Omental fat pad (tissue), 4 donors: ENCODE measurements at places on chromosomes 3 and 15. TPM values are rescaled to one million over a fixed set of nuclear protein-coding genes. Genes with fewer than 3 reads are reported as not detected.

GRCh38 chr15:80180468-80180867 is 27.7 kb downstream of the FAH start:
- DNase-seq = no peak

DNA sequence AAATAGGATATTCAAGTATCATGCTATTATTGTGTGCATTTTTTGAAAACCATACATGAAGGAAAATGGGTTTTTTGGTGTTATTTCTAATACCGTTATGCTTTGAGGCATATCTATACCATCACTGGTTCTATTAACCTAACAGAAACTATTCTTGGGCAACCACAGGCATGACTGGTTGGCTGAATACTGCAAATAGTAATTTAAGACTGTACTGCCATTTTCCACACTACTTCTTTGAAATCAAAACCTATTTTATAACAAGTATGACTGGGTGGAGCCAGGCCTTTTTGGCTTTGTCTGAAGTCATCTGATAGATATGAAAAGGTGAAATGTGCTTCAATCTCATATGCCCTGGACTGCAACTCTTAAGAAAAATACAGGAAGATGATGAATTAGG is 115.1 kb downstream of the ULK4 start:
- no peak for DNase-seq

GRCh38 chr3:53845103-53845880 is 927 bp downstream of the CHDH start:
- no peak for DNase-seq

DNA sequence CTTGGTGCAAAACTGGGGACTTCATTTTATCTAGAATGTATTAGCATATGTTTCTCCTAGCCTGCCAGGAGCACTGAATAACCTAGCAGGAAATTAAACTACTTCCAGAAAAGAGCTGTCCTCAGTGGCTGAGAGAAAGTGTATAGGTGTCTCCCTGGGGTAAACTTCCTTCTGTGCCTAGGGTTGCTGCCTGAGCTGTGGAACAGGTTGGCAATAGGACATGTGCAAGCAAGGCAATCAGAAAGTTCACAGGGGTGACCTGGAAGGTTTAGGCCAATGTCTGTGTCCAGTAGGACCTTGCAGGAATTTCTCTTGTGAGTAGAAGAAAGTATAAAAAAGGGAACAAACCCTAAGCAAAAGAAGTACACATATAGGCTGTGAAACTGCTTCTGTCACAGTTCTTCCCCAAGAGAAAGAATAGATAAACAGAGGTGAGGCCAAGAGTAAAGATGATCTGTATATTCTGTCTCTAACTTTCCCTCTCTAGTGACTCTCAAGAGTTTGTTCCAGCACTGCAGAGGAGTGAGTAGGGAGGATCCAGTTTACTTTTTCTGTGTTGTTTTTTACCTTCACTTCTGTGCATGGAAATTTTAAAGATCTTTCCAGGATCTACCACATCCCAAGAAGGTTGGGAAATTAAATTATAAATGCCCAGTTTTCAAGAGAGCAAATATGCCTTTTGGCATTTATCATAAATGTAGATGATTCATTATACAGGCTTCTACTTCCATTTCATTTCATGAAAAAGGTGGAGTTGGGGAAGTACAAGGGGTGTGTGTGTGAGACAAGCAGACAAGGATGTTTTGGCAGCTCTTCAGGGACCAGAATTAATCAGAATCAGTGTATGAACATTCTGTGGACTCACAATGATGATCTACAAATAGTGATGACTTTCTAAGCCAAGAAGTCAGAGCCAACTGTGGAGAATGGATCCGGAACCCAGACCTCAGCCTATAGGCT is 155.2 kb downstream of the RBPMS2 start:
- DNase-seq = no peak

IQCF6 gene
- not detected for total RNA-seq

FOXL2NB gene
- not detected for total RNA-seq

TEX9 gene
- total RNA-seq = 1.9 TPM

- DNase-seq = no peak
Measured at GRCh38 chr15:41891226-41891625, 2.6 kb downstream of the SPTBN5 start.

HEG1 gene
- total RNA-seq = 102 TPM

MKRN3 gene
- not detected for total RNA-seq

GRCh38 chr3:115652738-115653137 is 29.4 kb downstream of the GAP43 start:
- no peak for DNase-seq

- DNase-seq = no peak
Measured at GRCh38 chr3:167913219-167913835, 177.8 kb downstream of the SERPINI1 start.

- no peak for DNase-seq
Measured at GRCh38 chr3:9582332-9582731, 28.7 kb upstream of the LHFPL4 start.

EPHA6 gene
- 0.56 TPM for total RNA-seq

DNA sequence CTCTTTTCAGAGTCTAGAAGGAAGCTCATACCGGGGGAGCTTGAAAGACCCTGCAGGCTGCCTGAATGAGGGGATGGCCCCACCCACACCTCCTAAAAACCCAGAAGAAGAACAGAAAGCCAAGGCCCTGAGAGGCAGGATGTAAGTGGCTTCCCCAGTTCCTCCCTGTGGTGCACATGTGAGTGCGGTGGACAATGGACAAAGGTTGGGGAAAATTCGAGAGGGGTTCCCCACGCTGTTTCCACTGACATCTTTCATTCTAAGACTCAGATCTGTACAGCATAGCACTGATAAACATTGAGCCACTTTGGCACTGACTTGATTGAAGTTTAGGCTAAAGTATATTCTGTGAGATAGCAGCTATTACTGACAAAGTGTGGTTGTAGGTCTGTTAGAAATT is 79.5 kb upstream of the UMPS start:
- DNase-seq = no peak

- DNase-seq = no peak
Measured at GRCh38 chr15:64942356-64942755, 30.7 kb downstream of the ANKDD1A start.

DNA sequence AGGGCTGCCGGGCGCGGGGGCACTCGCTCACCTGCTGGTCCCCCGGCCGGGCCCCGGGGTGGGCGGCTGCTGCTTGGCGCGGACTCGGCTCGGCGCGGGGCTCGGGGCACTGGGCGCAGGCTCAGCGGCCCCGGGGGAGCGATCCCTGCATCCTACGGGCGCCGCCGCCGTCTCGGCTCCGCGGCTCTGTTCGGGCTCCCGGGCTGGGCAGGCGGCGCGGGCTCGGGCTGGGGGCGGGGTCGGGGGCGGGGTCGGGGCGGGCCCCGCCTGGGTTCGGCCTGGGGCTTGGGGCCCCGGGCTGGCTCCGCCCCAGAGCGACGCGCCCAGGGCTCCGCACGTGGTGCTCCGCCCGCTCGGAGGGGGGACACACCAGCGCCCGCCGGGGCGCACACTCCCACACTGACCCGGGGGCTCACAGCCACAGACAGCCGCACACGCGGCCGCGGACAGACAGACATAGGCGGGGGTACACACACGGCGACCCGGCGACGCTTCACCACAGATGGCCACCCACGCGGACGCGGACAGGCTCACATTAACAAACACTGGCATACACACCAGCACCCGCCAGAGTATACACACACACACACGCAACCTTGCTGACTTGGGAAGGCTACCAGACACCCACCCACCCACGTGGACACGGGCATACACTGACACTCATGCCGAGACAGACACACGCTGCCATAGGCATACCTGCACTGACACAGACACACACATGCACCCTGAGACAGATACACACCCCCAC is at the start of gene SCN5A:
Gene SCN5A, minus strand, starts transcription at position 188 of the 748 bp plus-strand sequence. CDS start 16,380 bp downstream, outside the sequence.
- no peak for DNase-seq

DNA sequence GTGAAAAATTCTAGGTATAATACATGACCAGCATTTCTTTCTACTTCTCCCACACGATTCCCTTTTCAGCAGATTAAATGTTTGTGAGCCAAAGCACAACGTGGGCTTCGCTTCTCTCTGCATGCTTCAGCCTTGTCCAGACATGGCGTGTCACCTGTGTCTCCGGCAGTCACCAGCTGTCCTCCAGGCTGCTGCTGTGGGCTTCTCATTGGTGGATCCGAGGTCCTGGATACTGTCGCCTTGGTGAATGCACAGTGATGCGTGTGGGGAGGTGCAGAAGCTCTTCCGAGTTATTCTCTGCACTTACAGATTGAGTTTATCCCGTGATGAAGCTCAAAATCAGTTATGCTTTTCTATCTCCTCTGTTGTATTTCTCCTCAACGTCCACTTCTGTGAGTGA is 23.0 kb upstream of the GOLGA8J start:
- no peak for DNase-seq

- DNase-seq = no peak
Measured at GRCh38 chr3:157353652-157354051, 83.0 kb upstream of the PTX3 start.

SI gene
- total RNA-seq = not detected

DUOXA2 gene
- not detected for total RNA-seq
